ENCODE measurements at places on chromosomes 12 and 14.

GRCh38 chr12:115646210-115646609 is 631.3 kb downstream of the MED13L start:
- no peak for DNase-seq

- DNase-seq: no peak
Observed at GRCh38 chr12:48768147-48768546, 20.7 kb downstream of the ADCY6 start.

DNA sequence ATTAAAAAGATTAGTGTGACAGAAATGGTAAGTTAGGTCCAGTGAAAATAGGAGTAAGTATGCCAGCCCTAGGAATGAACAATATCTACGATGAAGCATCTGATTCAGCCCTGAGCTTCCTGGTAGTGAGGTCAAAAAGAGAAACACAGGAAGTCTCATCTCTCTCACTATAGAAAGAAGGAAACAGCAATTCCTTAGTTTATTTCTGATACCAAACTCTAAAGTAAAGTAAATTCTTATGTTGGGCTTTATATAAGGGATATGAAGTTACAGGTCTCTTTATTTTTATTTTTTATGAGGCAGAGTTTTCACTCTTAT is 76.7 kb upstream of the RFLNA start:
- no peak for DNase-seq

DNA sequence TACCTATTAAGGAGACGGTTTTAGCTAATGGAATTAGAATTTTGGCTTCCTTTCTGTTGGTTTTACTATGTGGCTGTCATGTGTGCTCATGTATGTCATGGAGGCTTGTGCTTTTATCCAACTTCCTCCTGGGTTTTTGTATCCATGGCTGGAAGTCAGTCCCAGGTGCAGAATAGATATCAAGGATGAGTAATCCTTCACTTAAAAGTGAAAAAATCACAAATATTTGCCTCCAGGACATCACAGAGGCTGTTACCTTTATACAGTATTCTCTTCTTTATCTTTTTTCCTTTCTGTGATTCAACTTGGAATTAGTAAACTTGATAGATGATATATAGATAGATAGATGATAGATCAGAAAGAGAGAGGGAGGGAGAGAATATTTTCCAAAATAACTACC is 706.8 kb downstream of the GALC start:
- DNase-seq: no peak

DNA sequence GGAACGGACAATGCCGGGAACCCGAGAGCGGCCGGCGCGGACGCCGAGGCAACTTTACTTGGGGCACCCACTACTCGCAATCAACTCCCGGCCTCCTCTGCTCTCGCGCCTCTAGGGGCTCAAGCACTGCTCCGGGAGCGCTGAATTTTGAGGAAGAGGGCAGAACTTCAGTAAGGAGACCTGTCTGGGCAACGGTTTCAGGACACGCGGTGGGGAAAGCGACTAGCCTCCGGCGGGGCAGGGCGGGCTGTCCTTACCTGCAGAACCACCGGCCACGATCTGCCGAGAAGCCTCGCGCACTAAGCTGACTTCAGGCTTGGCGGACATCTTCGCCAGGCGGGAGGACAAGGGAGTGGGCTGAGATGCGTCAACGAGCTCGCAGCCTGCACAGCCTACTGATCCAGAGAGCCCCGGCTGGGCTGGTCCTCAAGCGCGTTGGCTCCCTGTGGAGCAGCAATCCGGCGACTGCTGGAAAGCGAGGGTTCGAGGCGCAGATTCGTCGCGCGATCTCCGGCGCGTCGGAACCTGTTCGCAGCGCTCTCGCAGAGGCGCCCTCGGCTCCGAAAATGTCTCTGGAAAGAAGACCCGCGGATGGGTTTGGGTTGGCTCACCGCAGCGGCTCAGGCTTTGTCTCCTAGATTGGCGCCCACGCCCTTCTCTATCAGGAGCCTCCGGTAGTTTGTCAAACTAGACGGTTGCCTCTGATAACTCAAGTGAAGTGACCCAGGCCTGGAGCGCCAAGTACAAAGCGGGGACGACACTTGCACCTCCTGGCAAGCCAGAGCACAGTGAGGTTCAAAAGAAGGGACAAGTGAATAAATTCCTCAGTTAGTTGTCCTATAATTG is at the start of gene SLC25A21:
Gene SLC25A21, minus strand, starts transcription at position 583 of the 846 bp plus-strand sequence.
- DNase-seq: no peak

- DNase-seq: no peak
Observed at GRCh38 chr14:44420226-44420625, 86.9 kb downstream of the FSCB start.

GRCh38 chr14:45664668-45665356 is 411.8 kb upstream of the MIS18BP1 start:
- DNase-seq: no peak

DNA sequence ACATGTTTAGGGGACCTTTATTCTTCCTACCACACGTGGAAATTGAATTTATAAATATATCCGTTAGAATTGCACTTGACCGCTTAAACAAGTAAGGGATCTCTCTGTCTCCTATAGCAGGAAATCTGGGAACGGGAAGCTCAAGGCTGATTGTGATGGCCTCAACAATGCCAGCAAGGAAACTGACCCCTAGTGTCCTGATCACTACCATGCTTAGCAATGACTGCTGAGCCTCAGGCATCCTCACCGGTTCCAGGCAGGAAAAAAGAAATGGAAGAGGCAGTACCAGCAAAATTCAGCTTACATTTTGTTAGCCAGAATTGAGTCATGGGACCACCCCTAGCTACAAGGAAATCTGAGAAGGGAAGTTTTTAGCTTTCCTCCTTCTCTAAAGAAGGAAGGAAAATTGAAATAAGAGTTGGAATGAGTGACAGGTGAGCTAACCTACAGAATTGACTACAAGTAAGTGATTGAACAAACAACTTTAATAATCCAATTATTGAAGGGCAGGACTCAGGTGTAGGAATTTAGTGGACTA is 43.9 kb upstream of the AMN1 start:
- DNase-seq: no peak

DNA sequence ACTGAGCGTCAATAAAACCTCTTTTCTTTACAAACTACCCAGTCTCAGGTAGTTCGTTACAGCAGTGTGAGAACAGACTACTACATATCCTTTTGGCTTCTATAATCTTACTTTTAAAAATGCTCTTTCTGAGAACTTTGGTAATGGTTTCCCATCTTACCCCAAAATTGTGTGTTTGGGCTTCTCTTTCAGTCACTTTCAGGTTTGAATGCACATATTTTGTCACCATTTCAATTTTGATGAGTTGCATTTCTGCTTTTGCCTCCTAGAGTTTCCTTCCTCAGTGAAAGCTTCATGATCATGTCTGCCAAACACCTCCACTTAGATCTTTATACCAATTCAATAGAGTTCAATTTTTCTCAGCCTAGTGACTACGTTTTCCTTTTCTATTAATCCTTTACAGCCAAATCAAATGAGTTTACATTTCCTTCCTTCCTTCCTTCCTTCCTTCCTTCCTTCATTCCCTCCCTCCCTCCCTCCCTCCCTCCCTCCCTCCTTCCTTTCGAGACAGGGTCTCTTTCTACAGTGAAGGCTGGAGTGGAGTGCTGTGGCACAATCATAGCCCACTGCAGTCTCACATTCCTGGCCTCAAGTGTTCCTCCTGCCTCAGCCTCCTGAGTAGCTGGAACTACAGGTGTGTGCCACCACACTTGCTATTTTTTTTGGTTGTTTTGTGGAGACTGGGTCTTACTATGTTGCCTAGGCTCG is 124.9 kb downstream of the BCAT1 start:
- DNase-seq: no peak

DNA sequence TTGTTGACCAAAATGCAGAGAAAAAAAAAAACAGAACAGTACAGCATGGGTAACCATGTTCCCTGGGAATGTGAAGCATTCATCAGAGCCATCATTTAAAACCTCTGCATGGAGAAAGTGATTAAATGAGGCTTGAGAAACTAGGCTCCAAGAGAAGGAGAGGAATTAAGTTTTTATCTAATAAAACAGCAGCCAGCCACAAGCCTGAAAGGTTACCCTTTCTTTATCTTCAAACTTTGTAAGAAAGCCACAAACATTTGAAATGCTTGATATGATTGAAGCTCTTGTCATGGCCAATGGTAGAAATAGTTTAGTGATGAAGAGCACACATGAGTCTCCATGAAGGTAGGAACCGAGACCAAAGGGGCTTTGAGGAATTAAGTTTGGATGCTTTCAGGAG is 144.9 kb upstream of the SYT1 start:
- DNase-seq: no peak

DNA sequence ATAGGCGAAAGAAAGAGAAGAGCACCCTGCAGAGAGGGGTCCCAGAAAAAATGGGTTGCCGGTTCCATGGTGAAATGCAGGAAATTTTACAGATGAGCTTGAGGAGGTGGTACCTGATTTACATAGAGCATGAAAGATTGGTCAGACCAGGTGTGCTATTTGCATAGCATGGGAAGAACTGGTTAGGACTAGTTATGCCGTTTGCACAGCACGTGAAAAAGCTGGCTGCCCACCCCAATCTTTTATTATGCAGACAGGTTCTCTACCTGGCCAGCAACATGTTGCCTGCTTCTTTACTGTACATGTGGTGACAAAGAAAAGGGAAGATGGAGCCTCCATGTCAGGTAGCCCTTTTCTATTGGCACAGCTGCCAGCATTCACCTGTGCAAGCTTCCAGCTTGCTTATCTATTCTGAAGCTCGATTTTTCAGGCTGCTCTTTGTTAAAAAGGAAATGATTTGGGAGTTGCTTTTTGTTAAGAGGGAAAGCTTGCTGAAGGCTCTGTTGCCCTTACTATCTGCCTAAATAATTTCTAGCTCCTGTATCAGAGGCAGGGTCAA is 62.9 kb upstream of the ELK3 start:
- DNase-seq: no peak
